NCI-H1048 (cell line): ENCODE measurements at places on chromosomes 2 and 18.

- no peak for DNase-seq
Measured at GRCh38 chr2:146457221-146457620, 1387.6 kb upstream of the ACVR2A start.

- no peak for DNase-seq
Measured at GRCh38 chr18:51666763-51667191, 469.3 kb upstream of the MEX3C start.

DNA sequence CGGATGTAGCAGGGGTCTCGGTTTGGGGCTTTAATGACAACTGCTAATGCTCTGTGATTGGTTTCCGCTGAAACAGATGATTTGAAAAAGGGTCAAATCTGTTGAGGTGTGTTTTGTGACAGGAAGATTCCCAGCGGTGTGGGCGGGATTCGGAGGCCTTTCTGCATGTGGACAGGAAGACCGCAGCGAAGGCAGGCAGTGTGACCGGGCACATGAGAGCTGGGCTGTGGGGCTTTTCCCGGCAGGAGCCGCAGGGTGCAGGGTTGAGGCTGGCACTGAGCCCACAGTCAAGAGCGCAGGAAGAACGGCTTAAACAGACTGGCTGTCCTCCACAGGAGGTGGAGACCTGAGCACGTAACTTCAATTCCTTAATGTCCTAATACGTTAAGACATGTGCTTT is 180.0 kb upstream of the TPO start:
- DNase-seq = no peak

GRCh38 chr2:234802071-234802844 is 149.6 kb upstream of the SH3BP4 start:
- DNase-seq = no peak

- no peak for DNase-seq
Measured at GRCh38 chr2:221649051-221649775, 77.1 kb upstream of the EPHA4 start.
